CD4-positive, alpha-beta memory T cell (primary cell): ENCODE measurements at places on chromosomes 7 and 10.

DNA sequence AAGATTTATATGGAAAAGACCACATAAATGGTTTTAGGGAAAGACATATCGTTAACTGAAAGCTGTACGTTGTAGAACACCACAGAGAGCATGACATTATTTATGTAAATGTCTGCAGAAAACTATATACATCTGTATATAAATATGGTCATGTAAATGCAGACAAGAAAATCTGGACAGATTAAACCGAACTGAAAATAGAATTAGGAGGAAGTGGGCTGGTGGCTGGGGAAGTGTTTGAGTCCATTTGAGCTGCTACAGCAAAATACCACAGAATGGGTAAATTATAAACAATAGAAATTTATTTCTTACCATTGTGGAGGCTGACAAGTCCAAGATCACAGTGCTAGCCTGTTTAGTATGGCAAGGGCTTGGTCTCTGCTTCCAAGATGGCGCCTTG, 56.3 kb upstream of the USP6NL start:
- no peak for DNase-seq

GRCh38 chr10:80500572-80501380, 36.9 kb upstream of the SH2D4B start:
- peak; percentile 37 for DNase-seq

DNA sequence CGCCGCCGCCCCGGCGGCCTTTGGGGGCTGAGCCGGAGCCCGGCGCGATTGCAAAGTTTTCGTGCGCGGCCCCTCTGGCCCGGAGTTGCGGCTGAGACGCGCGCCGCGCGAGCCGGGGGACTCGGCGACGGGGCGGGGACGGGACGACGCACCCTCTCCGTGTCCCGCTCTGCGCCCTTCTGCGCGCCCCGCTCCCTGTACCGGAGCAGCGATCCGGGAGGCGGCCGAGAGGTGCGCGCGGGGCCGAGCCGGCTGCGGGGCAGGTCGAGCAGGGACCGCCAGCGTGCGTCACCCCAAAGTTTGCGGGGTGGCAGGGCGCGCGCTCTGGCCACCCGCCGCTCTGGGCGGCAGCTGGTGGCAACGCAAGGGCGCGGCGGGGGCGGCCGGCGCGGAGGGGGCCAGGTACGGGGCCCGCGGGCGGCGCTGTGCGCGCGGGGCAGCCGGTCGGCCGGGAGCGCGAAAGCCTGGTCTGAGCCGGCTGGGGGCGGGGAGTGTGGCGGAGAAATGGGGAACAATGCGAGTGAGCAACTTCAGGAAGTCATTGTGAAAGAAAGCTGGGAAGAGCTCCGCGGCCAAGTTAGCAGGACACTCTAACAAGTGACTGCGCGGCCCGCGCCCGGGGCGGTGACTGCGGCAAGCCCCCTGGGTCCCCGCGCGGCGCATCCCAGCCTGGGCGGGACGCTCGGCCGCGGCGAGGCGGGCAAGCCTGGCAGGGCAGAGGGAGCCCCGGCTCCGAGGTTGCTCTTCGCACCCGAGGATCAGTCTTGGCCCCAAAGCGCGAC, at the start of gene IKZF1:
Gene IKZF1, plus strand, starts transcription at position 588 of the 782 bp plus-strand sequence. CDS start 14,346 bp downstream, outside the sequence.
- DNase-seq = peak; percentile 61

GRCh38 chr10:109966961-109967738, 40.6 kb upstream of the ADD3 start:
- no peak for DNase-seq

DNA sequence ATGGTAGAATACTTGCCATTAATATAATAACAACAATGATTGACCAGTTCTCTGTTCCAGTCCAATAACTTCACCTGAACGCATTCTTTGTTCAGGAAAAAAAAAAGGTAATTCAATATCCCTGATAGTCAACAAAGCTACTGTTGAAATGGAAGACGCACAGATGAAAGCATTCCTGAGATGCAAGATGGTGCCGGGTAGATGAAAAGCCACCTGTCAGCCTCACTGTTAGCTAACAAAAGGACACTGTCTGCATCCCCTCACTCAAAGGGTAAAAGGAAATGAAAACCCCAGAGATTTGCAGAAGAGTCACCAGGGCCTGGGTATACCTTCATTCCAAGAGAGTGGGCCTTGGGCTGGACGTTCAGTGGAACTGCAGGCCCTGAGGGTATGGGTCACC, 357.4 kb downstream of the PLXNA4 start:
- no peak for DNase-seq

- DNase-seq = no peak
These were observed 7.2 kb downstream of the TNS3 start for GRCh38 chr7:47574482-47575329.

GRCh38 chr10:109957092-109957797, 33.9 kb upstream of the XPNPEP1 start:
- DNase-seq = no peak

- no peak for DNase-seq
These were observed 354.1 kb downstream of the TNS3 start for GRCh38 chr7:47227762-47228177.

DNA sequence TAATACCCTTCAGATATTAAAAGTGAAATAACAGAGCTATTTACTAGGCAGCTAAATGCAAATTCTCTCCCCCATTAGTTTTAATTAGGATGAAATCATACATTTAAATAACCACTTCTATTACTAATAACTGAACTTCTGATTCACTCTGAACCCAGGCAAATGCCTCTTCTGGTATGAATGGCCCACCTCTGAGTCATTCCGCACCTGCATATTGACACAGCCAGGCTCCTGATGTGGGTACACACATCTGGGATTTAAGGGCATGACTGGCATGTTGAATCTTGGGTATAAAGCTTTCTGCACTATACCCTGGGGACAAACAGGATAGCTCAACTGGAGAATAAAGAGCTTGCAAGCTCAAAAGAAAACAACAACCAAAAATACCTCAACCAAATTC, 140.9 kb downstream of the AUTS2 start:
- DNase-seq = no peak

DNA sequence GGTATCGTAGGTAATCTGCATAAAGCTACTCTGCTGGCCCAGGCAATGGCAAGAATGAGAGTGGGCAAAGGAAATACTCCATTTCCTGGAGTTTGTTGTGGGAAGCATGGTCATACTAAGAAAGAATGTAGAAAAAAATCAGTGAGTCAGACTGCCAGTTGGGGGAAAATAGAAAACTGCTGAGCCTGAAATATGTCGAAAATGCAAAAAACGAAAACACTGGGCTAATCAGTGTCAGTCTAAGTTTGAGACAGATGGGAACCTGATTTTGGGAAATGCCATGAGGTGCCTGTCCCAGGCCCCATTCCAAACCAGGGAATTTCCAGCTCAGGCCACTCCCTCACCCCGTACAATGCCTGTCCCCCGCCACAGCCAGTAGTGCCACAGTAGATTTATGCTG, 150.0 kb downstream of the ZNF33B start:
- DNase-seq = no peak

GRCh38 chr7:116777651-116778281, 84.6 kb upstream of the CAPZA2 start:
- DNase-seq = no peak

DNA sequence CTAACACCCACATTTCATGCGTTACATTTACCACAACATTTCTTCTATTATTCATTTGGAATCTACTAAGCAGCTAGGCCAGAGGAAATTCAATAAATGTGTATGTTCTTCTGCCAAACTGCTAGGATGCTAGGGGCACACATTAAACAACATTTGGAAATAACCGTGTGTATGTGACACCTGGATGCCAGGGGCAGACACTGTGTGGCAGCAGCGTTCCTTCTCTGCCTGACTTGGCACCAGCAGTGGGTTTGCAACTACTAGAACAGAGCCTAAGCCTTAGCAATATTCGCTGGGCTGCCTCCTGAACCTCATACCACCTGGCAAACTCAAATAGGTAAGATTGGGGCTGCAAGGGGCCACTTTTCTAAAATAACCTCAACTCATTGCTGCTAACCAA, 182.1 kb downstream of the CHCHD3 start:
- no peak for DNase-seq

GRCh38 chr10:72597897-72598296, 28.0 kb downstream of the MICU1 start:
- no peak for DNase-seq

- no peak for DNase-seq
These were observed 551.4 kb upstream of the MGMT start for GRCh38 chr10:128915630-128916029.

- DNase-seq = no peak
These were observed 50.6 kb upstream of the IL6 start for GRCh38 chr7:22676385-22676784.

DNA sequence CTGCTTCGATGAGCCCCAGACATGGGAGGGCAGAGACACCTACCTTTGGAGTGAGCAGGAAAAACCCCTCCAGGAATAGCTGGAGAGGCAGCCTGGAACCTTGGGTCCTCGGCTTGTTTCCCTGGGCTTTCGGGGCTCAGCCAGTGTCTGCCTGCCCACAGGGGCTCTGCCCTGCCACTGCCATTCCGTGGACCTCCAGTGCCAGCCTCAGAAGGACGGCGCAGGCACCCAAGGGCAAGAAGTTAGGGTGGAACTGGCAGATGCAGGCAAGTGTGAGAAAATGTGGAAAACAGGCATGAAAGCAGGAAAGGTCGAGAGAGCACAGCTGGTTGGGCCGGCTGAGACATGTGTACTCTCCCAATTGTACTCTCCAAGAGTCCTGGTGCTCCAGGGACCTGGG, 281.5 kb downstream of the GRID1 start:
- DNase-seq = no peak

GRCh38 chr10:26227786-26228185, 11.2 kb downstream of the GAD2 start:
- no peak for DNase-seq

DNA sequence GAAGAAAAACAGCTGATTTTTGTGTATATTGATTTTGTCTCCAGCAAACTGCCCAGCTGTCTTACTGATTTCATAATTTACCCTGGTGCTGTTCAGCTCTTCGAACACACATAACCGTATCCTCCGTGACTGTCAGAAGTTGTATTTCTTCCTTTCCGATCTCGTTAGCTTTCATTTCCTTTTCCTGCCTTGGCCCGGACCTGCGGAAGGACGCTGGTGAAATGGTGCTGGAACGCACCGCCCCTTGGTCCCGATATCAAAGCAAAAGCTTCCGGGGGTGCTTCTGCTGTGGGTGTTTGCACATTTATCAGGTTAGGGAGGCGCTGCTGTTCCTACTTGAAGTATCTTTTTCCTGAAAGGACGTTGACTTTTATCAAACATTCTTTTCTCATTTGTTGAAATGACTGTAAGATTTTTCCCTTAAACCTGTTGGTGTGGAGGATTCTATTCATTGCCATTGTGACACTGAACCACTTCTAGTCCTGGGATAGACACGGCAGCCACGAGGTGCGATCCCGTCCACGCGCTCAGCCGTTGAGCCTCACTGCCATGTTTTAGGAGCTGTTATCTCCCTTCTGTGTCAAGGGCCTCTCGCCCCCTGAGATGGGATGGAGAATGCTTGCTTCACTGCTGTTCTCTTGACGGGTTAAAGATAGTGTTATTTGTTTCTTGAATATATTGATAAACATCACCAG, 72.6 kb downstream of the FOXL3 start:
- DNase-seq = peak; percentile 52

- DNase-seq = no peak
These were observed 67.7 kb downstream of the BMPR1A start for GRCh38 chr10:86824151-86824550.

GRCh38 chr10:70974351-70974901, 86.1 kb upstream of the PCBD1 start:
- no peak for DNase-seq

DNA sequence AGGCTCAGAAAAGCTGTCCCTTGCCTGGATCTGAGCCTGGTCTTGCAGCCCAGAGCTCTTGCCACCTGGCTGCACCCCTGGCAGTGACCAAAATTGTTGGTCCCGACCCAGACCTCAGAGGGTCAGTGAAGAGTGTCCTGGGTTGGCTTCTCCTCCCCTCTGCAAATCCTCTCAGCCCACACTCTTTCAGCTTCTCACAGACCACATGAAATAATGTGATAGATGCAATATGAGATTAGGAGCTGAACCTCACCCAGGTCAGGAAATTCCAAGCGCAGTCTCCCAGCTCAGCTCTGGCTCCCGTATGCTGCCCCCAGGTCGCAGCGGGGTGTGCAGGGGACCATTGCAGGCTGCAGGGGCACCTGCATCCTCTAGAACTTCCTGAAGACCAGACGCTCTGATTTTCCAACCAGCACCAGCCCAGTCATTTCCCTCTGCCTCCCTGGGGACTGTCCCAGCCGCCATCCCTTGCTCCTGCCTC, 19.6 kb upstream of the RET start:
- no peak for DNase-seq

DNA sequence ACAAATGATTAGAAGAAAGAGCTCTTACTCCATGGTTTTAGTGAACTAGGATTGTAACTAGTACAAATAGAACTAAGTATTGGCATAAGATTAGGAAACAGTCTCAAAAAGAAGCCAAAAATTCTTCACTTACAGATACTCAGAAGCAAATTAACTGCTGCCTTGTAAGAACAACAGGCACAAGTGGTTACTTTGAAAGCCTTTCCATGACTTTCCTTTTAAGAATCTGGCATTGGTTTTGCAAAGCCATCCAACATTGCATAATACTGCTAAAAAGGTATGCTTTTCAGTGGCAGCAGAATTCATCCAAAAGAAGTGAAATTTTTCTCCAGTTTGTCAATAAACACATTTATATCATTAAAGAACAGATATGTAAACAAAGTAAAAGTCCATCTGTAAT, 126.8 kb upstream of the ODAD2 start:
- DNase-seq = no peak

- DNase-seq = no peak
These were observed 514 bp downstream of the RADIL start for GRCh38 chr7:4883033-4883371.

GRCh38 chr10:11687357-11687771, 54.8 kb upstream of the ECHDC3 start:
- no peak for DNase-seq

- DNase-seq = no peak
These were observed 20.9 kb upstream of the CYP51A1 start for GRCh38 chr7:92155108-92155739.

DNA sequence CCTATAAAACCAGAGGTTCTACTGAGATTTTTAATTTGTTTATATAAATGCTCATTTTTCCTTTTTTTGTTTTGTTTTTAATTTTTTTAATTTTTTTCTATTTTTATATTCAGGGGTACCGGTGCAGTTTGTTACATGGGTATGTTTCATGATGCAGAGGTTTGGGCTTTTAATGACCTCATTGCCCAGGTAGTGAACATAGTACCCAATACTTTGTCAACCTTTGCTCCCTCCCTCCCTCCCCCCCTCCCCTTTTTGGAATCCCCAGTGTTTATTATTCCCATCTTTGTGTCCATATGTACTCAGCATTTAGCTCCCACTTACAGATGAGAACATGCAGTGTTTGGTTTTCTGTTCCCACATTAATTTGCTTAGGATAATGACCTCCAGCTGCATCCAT, 94.4 kb upstream of the NEBL start:
- DNase-seq = no peak
